Stimulated activated memory B cell treated with anti-CD40 and anti-IgM and Interleukin-4, amounts not matched to agents 10 μg/mL and 1 μg/mL and 100 μg/mL, for 72 hours (primary cell): ENCODE measurements at places on chromosomes 6 and 20.

- H3K4me1 ChIP-seq: peaks cover 24% of the 10 kb centered on the region
- peak overlapping the region; percentile 63 for H3K27ac ChIP-seq
- no peaks in the 10 kb centered on the region for H3K36me3 ChIP-seq
- peak; percentile 88 for ATAC-seq
These were observed 51.8 kb downstream of the SSR1 start for GRCh38 chr6:7261032-7261841.

- no peak overlapping the region for H3K27ac ChIP-seq
- no peak for ATAC-seq
- H3K27me3 ChIP-seq: no peaks in the 10 kb centered on the region
- H3K36me3 ChIP-seq: no peaks in the 10 kb centered on the region
These were observed 628.2 kb downstream of the COL12A1 start for GRCh38 chr6:74577619-74578018.

DNA sequence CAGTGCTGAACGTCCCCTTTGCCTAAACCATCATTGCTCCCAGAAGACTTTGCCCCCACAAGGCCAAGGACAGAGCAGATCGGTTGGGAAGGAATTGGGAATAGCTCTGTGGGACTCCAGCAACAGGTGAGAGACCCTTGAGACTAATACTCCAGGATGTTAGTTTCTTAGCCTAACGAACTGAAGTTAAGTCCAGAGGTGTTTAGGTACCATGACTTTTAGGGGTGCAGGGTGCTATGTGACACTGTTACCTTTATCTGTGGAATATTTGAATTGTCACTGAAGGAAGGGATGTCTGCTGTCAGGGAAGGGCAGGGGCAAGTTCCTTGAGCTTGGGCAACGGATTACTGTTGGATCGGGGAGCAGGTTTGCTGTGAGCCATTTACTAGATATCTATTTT lies 1.9 kb downstream of the BLCAP start:
- peaks cover 20% of the 10 kb centered on the region for H3K36me3 ChIP-seq
- ATAC-seq: no peak
- peaks cover 66% of the 10 kb centered on the region for H3K4me1 ChIP-seq
- H3K4me3 ChIP-seq: peak overlapping the region; percentile 43

- peaks cover 58% of the 10 kb centered on the region for H3K27me3 ChIP-seq
- ATAC-seq: no peak
- H3K4me3 ChIP-seq: no peak overlapping the region
- H3K27ac ChIP-seq: no peak overlapping the region
These were observed 151.2 kb downstream of the GRM4 start for GRCh38 chr6:33994472-33995308.

DNA sequence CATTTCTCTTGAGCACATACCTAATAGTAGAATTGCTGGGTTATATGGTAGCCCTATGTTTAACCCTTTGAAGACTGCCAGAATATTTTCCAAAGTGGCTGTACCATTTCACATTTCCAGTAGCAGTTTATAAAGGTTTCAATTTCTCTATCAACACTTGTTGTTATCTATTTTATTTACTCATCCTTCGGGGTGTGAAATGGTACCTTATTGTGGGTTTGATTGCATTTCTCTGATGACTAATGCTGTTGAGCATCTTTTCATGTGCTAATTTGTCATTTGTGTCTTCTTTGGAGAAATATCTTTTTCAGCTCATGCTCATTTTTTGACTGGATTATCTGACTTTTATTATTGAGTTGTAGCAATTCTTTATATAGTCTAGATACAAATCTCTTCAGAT lies 5.4 kb downstream of the ENPP4 start:
- H3K4me1 ChIP-seq: peaks cover 66% of the 10 kb centered on the region
- no peak for ATAC-seq
- H3K27me3 ChIP-seq: no peaks in the 10 kb centered on the region
- H3K36me3 ChIP-seq: peaks cover 6% of the 10 kb centered on the region
- no peak overlapping the region for H3K4me3 ChIP-seq
- H3K27ac ChIP-seq: no peak overlapping the region

DNA sequence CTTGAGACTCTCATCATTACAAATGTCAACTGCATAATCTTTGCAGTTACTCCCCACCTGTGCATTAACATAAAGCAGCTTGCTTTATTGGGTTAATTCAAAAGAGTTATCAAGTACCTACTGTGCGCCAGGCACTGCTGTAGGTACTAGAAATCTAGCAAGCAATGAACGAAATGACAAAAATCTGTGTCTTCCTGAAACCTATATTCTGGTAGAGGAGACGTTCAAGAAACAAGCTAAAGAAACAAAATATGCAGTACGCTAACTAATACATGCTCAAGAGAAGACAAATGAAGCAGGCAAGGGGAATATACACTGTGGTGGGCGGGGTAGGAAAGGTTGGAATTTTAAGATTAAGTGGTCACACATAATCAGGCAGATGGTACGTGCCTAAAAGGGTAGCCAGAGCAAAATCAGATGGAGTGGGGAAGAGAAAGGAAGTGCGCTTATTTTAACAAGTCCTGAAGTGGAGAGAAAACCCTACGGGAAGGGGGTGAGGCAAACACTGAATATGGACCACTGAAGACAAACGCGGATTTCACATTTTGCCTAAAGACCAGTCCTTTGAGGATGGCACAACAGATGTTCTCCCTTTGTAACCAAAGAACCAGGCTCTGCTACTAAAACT lies 1.2 kb downstream of the ELOVL2 start:
- H3K4me1 ChIP-seq: peaks cover 11% of the 10 kb centered on the region
- no peak overlapping the region for H3K27ac ChIP-seq
- peaks cover 49% of the 10 kb centered on the region for H3K27me3 ChIP-seq
- no peaks in the 10 kb centered on the region for H3K36me3 ChIP-seq
- H3K4me3 ChIP-seq: peak overlapping the region; percentile 74

DNA sequence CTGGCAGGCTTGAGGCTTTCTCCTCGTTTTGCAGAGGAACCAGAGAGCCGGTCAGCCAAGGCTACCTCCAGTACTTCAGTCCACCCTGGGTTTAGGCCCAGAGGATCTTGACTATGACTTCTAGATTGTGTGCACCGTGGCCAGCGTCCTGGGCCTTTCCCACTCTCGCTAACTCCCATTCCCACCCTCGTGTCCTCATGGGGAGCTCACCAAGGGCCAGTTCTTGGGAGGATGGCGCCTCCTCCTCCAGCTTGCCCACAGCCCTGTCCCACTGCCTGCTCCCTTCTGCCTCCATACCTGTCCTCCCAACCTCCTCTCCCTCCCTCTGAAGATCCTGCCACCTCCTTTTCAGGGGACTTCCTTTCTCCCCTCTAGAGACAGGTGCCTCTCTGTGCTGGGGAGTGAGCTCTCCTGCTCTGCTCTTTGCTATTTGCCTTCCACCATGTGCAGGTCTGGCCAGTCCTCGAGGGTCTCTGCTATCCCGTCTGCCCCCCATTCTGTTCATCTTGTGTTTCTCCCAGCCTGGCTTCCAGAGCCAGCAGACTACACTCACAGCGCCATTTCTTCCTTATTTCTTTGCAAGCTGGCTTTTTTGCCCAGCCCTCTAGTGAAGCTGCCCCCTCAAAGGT lies 4.4 kb upstream of the SYNJ2 start:
- no peak for ATAC-seq
- no peak overlapping the region for H3K4me3 ChIP-seq
- no peak overlapping the region for H3K27ac ChIP-seq

DNA sequence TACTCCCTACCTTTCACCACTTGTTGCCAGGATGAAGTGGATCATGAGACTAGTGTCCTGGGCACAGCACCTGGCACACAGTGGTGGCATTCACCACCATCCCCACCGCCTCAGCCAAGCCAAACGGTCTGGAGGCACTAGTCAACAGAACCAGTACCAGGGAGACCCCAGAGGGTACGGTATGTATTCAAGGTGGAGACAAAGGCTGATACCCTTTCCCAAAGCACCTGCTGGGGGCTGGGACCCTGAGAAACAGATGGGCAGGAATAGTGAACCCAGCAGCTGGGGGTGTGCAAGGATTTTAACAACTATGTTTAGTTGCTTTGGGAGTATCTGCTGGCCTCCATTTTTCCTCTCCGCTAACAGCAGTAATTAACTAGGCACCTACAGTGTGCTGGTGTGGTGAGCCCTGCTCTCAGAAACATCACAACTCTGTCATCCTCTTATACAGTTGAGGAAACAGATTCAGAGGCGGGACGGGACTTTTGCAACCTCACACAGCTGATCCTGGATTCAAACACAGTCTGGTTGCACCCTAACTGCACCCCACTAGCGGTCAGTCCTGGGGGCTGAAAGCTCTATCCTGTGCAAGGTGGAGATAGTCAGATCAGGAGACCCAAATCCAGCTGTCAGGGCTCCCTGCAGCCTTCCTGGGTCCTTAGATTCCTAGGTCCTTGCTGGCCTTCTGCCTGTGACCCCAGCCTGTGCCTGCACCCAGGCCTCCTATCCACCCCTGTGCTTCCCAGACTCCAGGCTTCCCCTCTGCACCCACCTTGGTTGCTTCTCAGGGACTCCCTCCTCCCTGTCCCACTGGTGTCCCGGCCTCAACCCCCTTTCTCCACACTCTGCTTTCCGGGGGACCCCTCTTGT lies 1.2 kb downstream of the SNTA1 start:
- no peak for ATAC-seq
- peaks cover 39% of the 10 kb centered on the region for H3K4me1 ChIP-seq
- peak overlapping the region; percentile 93 for H3K4me3 ChIP-seq
- no peaks in the 10 kb centered on the region for H3K27me3 ChIP-seq

DNA sequence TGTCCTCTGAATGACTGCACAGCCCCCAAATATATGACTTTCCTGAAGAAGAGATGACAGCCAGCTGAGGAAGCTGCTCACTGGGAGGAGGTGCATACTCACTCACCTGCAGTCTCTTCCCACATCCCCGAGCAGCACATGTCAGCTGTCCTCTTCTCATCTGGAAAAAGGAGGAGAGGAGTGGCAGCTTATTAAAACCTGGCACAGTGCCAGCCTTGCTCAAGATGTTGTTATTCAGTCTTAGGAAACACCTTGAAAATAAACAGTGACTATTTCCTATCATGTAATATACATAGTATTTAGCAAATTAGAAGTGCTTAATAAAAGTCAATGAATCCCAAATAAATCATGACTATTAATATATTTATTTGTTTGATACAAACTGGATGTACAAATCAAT lies 232.9 kb downstream of the EPM2A start:
- ATAC-seq: no peak
- H3K4me1 ChIP-seq: no peaks in the 10 kb centered on the region
- peaks cover 11% of the 10 kb centered on the region for H3K27me3 ChIP-seq
- no peak overlapping the region for H3K4me3 ChIP-seq

DNA sequence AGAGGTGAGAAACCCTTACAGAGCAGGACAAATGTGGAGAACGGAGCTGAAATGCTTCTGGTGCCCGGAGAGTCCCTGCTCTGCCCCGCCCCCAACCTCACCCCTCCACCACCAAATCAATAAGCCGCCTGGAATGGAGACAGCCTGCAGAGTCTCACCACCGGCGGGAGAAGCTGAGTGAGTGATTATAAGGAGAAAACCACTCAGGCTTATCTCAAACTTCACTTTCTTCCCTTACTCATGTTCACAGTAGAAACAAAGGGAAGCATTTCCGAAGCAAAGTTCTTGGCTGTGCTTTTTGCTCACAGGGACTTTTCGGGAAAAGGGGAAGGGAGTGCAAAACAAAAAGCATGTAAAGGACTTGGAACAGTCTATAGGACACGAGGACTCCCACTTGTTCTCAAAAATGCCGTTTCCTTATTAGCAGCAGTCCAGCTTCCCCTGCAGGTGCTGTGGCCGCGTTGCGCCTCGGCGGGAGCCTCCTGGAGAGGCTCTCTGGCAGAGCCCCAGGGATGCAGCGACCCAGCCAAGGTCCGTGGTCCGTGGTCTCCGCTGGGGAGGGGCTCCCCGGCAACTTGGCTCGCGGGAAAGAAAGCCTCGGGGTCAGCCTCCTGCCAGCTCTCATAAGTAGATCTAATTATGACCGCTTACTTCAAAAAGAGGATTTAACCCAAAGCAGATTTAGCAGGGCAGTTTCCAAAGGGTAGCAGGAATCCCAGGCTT lies 64.8 kb upstream of the TMEM30A start:
- no peak overlapping the region for H3K27ac ChIP-seq
- peaks cover 36% of the 10 kb centered on the region for H3K27me3 ChIP-seq
- no peak overlapping the region for H3K4me3 ChIP-seq

GRCh38 chr6:79004239-79004638 lies 73.8 kb downstream of the PHIP start:
- H3K36me3 ChIP-seq: peaks cover 49% of the 10 kb centered on the region
- H3K27ac ChIP-seq: no peak overlapping the region
- H3K4me3 ChIP-seq: no peak overlapping the region
- no peak for ATAC-seq

DNA sequence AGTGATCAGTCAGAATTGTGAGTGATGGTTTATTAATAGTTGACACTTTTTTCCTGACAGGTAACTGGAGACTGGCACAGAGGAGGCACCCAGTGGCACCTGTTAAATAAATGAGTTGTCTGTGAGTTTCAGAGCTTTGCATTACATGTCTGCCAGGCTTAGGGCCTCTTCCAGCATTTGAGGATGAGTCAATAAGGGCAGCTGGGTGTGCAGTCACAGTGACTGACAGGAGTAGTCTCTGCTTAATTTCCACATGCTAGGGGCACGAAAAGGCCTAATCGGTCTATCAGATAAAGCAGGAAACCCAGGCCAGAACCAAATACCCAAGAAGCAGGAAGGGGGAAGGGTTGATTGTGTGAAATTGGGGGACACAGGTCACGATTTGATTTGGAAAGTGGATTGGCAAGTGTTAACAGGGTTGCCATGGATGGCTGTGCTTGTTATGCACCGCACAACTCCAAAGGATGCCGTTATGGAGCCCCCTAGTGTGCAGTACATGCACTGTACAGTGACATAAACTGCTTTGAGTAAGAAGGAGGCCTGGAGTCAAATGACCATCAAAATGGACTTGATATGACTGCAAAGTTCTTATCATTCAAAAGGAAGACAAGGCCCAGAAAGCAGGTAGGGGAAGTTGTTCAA lies 111.9 kb upstream of the GGTLC1 start:
- H3K4me1 ChIP-seq: no peaks in the 10 kb centered on the region
- peaks cover 12% of the 10 kb centered on the region for H3K27me3 ChIP-seq
- no peak overlapping the region for H3K27ac ChIP-seq
- peak; percentile 55 for ATAC-seq

DNA sequence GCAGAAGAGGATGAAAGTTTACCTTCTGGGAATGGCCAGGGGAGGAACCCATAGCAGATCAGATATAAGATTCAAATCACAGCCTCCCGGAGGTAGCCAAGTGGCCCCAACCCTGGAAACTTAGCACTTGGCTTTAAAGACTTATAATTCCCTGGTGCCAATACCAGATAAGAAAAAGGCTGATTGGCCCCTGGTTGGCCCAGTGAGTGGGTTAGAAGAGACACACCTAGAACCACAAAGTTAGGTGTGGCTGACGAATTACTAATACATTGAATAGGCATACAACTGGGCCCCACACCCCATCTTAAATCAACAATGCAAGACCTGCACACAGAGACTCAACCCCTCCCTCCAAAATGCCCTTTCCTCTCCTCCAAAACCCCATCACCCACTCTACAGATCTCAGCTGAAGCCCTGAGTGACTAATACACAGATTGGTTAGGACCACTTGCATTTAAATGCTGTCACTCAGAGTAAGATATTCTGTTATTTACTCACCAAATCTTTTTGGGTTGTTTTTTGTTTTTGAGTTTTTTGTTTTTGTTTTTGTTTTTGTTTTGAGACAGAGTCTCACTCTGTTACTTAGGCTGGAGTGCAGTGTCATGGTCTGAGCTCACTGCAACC lies 315.4 kb upstream of the JARID2 start:
- ATAC-seq: no peak
- no peaks in the 10 kb centered on the region for H3K27me3 ChIP-seq
- peak overlapping the region; percentile 0 for H3K27ac ChIP-seq
